Left hindlimb (tissue), 1 donor: ENCODE measurements at places on chromosomes 16 and 17.

- no peak for DNase-seq
These were observed 948 bp downstream of the UTP18 start for GRCh38 chr17:51261024-51261963.

- peak; percentile 85 for DNase-seq
These were observed 41.1 kb upstream of the MTSS2 start for GRCh38 chr16:70726892-70727361.

DNA sequence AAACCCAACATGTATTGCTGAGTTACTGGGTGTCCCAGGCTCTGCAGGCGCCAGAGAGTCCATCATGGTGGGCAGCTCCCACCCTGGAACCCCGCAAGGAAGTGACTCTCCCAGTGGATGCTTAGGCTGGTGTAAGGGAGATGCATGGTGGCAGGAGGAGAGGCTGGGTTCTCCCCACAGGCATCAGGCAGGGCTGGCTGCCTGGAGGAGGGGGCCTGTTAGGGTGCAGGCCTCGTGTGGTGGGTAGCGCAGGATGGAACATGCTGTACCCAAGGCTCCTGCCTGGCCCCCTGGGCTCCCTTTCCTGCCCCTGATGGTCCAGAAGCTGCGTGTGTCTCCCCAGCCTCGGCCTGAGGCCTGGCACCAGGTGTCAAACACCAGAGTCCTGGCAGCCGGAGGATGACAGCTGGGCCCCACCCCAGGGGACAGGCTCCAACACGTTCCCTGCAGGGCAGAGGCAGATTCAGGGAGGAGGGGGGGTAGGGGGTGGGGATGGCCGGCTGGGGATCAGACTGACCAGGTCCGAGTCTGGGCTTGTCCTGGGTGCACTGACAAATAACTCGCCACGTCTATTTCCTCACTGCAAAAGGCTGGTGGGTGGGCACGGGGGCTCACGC is 40.2 kb upstream of the CIBAR2 start:
- no peak for DNase-seq

DNA sequence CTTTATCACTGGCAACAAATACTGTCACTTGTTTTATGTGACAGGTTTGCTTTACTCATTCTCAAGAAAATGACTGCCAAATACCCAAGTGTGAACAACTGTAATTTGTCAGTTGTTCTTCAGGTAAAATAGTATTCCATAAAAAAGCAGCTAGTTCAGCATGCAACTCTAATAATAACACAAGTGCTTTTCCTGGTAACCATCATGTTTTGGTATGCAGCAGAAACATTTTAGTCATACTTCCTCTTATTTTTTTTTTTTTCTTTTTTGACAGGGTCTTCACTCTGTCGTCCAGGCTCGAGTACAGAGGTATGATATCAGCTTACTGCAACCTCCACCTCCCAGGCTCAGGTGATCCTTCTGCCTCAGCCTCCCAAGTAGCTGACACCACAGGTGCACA is 4.6 kb downstream of the TERF2 start:
- no peak for DNase-seq

- no peak for DNase-seq
These were observed 12.4 kb downstream of the P3H4 start for GRCh38 chr17:41799366-41799765.

- DNase-seq, result no peak
These were observed 18.9 kb upstream of the ENPP7 start for GRCh38 chr17:79711715-79712305.

DNA sequence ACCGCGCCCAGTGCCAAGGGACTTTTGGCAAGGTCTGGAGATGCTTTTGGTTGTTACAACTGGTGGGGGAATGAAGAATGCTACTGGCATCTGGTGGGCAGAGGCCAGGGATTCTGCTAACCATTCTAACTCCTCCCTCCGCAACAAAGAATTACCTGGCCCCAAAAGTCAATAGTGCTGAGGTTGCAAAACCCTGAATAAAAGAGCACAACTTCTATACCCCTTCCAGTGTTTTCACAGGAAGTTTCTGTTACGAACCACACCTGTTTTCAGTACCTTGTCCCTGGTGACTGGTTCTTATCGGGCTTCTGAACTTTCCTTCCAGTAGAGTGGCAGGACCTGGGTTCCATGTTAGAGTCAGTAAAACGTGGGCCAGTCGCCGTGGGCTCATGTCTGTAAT is 17.3 kb downstream of the ABAT start:
- no peak for DNase-seq

DNA sequence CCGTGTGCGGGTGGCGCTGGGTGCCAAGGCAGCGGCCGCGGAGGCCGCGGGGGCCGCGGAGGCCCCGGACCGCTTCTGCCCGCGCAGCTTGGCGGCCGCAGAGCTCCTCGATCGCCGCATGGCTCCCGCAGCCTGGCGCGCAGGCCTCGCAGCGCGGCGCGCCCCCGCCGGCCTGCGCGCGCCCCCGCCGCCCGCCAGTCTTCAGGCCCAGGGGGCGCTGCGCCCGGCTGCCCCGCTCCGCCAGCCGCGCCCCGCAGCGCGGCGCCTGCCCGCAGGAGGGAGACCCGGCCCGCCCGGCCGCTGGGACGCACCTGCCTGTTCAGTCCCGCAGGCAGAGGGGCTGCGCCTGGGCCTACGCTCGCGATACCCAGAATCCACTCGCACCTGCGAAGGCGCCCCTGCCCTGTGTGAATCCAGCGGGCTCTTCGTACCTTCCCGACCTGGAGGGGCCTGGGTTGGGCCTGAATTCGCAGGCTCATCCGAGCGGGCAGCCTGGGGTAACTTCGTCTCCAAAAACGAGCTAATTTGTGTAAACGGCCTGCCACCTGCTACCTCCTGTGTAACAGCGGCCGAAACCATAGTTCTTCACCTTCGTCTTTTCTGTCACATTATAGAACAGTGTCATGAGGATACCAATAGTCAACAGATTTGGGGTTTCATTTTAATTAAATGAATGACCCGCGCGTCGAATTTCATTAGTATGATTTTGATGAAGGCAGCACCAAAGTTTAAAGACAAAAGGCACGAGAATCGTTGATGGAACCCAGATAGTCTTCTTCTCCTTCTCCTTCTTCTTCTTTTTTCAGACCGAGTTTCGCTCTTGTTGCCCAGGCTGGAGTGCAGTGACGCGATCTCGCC is at the start of gene CENPV:
CENPV (minus strand) TSS at position 153 of the 858 bp plus-strand sequence; CDS start at position 120, 33 bp downstream.
- no peak for DNase-seq

- no peak for DNase-seq
These were observed 1.9 kb upstream of the FAM20A start for GRCh38 chr17:68603027-68603426.

DNA sequence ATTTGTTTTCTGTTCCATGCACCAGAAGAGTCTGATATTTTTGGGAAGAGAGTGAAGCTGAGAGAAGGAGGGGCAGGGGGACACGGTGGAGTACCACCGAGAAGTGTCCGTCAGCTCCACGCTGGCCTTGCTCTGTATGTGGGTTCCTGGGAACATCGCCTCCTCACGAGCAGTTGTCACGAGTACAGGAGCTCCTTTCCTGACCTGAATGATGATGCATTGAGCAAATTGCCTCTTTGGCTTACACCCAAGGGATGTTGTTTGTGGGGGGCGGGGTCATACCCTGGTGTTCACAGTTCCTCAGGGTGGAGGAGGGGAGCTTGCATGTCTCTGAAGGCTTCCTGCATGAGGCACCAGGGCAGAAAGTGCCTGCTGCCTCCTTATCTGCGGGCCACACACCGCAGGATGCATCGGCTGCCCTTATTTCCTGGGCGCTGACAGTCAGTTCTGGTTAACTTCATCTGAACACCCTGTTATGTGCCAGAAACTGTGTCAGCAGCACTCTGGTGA is 36.2 kb downstream of the RGS9 start:
- no peak for DNase-seq

DNA sequence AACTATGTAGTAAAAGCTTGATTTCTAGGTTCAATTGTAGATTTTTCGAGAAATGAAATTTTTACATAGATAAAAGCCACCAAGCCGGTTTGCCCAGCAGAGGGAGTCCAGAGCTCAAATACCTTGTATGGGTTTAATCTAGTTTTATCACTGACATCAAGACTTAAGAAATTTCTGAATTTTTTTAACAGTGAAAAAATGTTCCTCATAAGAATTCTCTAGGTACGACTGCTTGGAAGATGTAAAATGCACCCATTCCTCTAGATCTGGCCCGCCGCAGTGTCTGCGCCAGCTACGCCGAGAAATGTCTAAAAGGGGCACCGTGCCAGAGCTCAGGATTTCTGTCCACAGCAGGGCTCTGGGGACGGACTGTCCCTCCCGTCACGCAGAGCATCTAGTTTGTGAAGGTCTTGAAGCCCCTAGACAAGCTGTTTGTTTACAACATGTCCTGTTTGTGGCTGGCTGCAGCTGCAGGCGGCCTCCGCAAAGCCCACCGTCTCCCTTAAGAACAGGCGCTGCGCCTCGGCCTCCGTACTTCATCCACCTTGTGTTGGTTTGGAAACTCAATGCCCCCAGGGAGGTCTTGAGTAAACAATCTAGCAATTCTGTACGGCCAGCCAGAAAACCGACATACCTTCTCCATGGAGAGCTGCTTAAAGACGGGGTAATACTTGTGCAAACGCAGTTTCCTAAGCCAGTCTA is 24.8 kb downstream of the MAP1LC3B start:
- DNase-seq, result no peak

DNA sequence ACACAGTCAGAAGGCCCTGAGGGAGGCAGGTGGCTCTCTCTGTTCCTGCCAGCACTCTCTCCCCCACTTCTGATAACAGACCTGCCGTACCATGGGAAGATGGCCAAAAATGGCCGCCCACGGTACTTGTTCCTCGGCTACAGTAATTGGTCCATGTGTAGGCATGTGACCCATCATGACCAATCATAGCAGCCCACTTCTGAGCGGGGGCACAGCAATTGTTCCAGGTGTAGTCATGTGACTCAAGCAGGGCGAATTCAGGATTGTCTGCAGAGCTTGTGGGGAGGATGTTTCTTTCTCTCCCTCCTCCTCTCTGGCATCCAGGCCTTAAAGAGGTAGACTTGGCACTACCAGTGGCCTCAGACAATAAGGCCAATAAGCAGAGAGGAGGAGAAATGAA is 250.4 kb downstream of the MRTFB start:
- no peak for DNase-seq

DNA sequence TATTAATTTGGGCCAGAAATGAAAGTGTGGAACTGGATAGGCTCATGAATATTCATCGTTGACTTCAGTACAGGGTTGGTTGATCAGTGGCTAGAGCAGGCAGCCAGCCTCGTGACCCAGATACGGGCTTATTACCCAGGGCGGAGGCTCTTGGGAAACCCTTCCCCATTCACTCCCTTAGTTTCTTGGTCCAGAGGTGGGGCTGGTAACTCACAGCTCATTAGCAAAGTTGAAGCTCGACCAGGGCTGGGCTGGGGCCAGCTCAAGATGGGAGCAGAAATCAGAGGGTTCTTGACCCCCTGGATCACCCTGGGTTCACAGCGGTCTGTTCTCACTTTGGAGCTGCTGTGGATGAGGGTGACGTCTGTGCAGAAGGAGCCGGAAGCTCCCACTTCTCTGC is 44.6 kb upstream of the GSE1 start:
- DNase-seq, result no peak

GRCh38 chr17:34420254-34420766 is 57.3 kb upstream of the CCL1 start:
- DNase-seq, result peak; percentile 68

GRCh38 chr17:45258981-45259380 is 2.9 kb downstream of the SPATA32 start:
- no peak for DNase-seq
